K562 (cell line): ENCODE measurements at places on chromosomes 7 and 10. TPM values are rescaled to one million over a fixed set of nuclear protein-coding genes. Genes with fewer than 3 reads are reported as not detected.

GRCh38 chr10:37146443-37146842, 21.0 kb downstream of the ANKRD30A start:
- no peaks in the 10 kb centered on the region for H3K4me1 ChIP-seq
- H3K4me3 ChIP-seq: no peak overlapping the region
- H3K36me3 ChIP-seq: no peaks in the 10 kb centered on the region
- H3K27me3 ChIP-seq: no peaks in the 10 kb centered on the region
- DNase-seq: no peak

- H3K4me1 ChIP-seq: no peaks in the 10 kb centered on the region
- H3K4me3 ChIP-seq: no peak overlapping the region
Observed at GRCh38 chr7:32150589-32150988, 80.4 kb upstream of the PDE1C start.

DNA sequence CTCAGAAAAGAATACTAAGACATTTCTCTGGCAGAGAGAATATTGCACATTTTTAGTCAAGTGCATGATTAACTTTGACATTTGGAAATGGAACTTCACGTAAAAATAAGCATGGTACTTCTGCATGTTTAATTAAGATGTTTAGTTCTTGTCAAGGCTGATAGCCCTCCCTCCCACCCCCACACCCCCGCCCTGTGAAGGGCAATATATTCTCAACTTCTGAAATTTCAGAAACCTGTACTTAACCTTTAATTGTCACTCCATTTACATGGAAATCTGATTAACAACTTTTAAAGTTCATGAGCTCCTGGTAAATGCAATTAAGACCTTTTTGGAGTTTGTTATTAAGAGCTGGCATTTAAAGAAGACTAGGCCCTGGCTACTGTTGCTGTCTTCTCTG, 205.8 kb downstream of the EXOC4 start:
- no peaks in the 10 kb centered on the region for H3K36me3 ChIP-seq
- no peak overlapping the region for H3K27ac ChIP-seq
- no peaks in the 10 kb centered on the region for H3K4me1 ChIP-seq
- no peak for DNase-seq
- H3K4me3 ChIP-seq: no peak overlapping the region
- no peaks in the 10 kb centered on the region for H3K27me3 ChIP-seq

GRCh38 chr10:70558871-70559810, 43.4 kb downstream of the PRF1 start:
- H3K4me3 ChIP-seq: peak overlapping the region; percentile 31
- peaks cover 54% of the 10 kb centered on the region for H3K4me1 ChIP-seq
- H3K27ac ChIP-seq: peak overlapping the region; percentile 76
- DNase-seq: peak; percentile 91
- H3K27me3 ChIP-seq: no peaks in the 10 kb centered on the region

GRCh38 chr7:27032839-27033238, 63.0 kb downstream of the HOXA1 start:
- H3K27ac ChIP-seq: no peak overlapping the region
- no peaks in the 10 kb centered on the region for H3K36me3 ChIP-seq
- no peak for DNase-seq
- no peaks in the 10 kb centered on the region for H3K4me1 ChIP-seq
- H3K4me3 ChIP-seq: no peak overlapping the region

DNA sequence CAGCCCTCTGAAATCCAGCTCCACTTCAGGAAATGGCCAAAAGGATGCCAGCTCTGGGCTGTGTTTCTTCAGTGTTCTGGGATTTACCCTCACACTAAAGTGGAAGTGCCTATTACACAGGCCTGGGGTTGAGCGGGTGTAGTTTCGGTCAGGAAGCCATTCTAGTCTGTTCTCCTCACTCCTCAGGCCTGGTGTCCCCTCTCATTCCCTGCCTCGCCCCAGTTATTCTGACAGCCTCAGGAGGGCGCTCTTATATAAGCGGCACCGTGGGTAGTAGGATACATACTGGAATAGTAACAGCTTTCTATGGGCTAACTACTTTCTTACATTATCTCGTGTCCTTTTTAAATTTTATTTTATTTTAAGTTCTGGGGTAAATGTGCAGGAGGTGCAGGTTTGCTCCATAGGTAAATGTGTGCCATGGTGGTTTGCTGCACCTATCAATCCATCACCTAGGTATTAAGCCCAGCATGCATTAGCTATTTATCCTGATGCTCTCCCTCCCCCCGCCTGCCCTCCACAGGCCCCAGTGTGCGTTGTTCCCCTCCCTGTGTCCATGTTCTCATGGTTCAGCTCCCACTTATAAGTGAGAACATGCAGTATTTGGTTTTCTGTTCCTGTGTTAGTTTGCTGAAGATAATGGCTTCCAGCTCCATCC, 12.2 kb upstream of the LGI1 start:
- no peak overlapping the region for H3K27ac ChIP-seq
- H3K36me3 ChIP-seq: no peaks in the 10 kb centered on the region
- no peak overlapping the region for H3K4me3 ChIP-seq
- peaks cover 3% of the 10 kb centered on the region; the same call in 1 of the 3 replicates for H3K27me3 ChIP-seq
- DNase-seq: peak; percentile 24

GRCh38 chr10:132787495-132788179, 1.7 kb upstream of the NKX6-2 start:
- no peak overlapping the region for H3K4me3 ChIP-seq
- no peaks in the 10 kb centered on the region for H3K36me3 ChIP-seq
- no peaks in the 10 kb centered on the region; the same call in 1 of the 2 replicates for H3K4me1 ChIP-seq
- no peak for DNase-seq
- H3K27me3 ChIP-seq: no peaks in the 10 kb centered on the region

DNA sequence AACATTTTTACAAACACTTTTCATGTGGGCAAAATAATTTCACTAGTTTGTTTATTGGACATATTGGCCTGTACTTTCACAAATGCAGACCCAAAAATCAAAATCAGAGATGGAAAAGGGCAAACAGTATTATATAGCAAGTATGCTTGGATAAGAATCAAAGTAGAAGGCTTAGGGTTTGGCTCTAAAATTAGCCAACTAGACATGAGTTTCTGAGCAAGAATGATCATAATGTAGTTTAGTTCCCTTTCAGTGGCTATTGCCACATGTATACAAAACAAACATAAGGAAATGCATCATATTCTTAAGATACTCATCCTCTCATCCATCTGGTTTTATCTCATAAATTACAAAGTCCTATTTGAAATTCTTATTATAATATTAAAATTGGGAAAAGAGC, 132.5 kb downstream of the IMMP2L start:
- DNase-seq: no peak
- no peaks in the 10 kb centered on the region for H3K4me1 ChIP-seq
- H3K36me3 ChIP-seq: peaks cover 12% of the 10 kb centered on the region; the same call in 2 of the 3 replicates
- no peak overlapping the region for H3K4me3 ChIP-seq
- no peaks in the 10 kb centered on the region for H3K27me3 ChIP-seq
- H3K27ac ChIP-seq: no peak overlapping the region

DNA sequence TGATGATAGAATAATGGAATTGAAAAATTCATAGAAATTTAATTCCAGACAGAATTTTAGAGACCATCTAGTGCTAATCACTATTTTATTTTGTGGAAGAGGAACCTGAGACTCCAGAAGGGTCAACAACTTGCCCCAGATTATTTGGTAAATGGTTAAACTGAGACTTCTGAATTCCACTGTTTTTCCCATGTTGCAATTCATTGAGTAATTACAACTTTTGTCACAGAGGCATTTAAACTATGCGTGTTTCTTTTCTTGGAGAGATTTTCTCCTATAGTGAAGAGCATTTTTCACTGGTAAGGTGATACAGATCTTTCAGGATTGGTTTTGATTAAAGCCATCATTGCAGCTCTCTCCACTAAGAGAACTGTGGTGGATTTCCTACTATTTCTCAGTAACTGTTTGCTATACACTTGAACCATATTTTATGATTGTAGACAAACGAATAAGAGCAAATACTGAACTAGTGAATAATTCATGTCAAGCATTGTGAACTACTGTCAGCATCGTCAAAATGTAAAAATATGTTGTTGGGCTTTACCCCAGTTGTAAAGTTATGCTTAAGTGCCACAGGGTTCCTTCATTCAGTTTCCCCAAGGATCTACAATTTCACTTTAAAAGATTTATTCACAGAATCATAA, 26.5 kb downstream of the LRGUK start:
- no peak overlapping the region for H3K27ac ChIP-seq
- H3K4me3 ChIP-seq: no peak overlapping the region
- H3K27me3 ChIP-seq: no peaks in the 10 kb centered on the region
- no peak for DNase-seq
- H3K4me1 ChIP-seq: no peaks in the 10 kb centered on the region

Gene EPHA1
- 0.22 and 0.25 TPM in 2 replicates for total RNA-seq

Gene FRMD4A
- total RNA-seq: 4.3 and 4.5 TPM in 2 replicates

Gene FAM25A
- not detected in 2 replicates for total RNA-seq

Gene TMEM236
- total RNA-seq: 0.04 TPM in 2 replicates

Gene LRRD1
- not detected in 2 replicates for total RNA-seq
